ENCODE measurements at places on chromosomes 11 and 22. TPM values are rescaled to one million over a fixed set of nuclear protein-coding genes. Genes with fewer than 3 reads are reported as not detected.

The ESAM gene
- total RNA-seq, result 7.1 TPM

The MIOX gene
- not detected for total RNA-seq

The TMEM191B gene
- 0.77 TPM for total RNA-seq

The C11orf97 gene
- total RNA-seq, result not detected

The LRRC74B gene
- total RNA-seq, result not detected

The KDM4D gene
- total RNA-seq, result 0.56 TPM

The ABTB2 gene
- 2.8 TPM for total RNA-seq

The VPS26B gene
- total RNA-seq, result 27.3 TPM

The IGF2 gene
- 1.7 TPM for total RNA-seq

The SORL1 gene
- 1.7 TPM for total RNA-seq

The GRK2 gene
- total RNA-seq, result 41.6 TPM

The CRYBB3 gene
- total RNA-seq, result not detected

The PIH1D2 gene
- total RNA-seq, result 1.9 TPM

The APOA1 gene
- 13.0 TPM for total RNA-seq

The SLC17A6 gene
- total RNA-seq, result not detected

The CD3D gene
- not detected for total RNA-seq

The CCND1 gene
- 1,108 TPM for total RNA-seq

The STX3 gene
- 13.8 TPM for total RNA-seq

The GVQW3 gene
- 1.2 TPM for total RNA-seq

The OR51B4 gene
- total RNA-seq, result not detected

The CPT1A gene
- total RNA-seq, result 30.2 TPM

The INPPL1 gene
- 53.8 TPM for total RNA-seq

The MRGPRF gene
- total RNA-seq, result 10.1 TPM

The OR5P2 gene
- not detected for total RNA-seq

The SLC25A45 gene
- 2.8 TPM for total RNA-seq

The DEFB131B gene
- not detected for total RNA-seq

The SLCO2B1 gene
- total RNA-seq, result 0.38 TPM

All from regular cardiac myocyte (primary cell).